SHP77 (cell line): ENCODE measurements at places on chromosomes 5 and 9.
A peak's percentile ranks its signal among the peaks of the same experiment; 100 is the strongest.

GRCh38 chr9:135671591-135672041, 8.5 kb downstream of the LCN9 start:
- no peak for DNase-seq

DNA sequence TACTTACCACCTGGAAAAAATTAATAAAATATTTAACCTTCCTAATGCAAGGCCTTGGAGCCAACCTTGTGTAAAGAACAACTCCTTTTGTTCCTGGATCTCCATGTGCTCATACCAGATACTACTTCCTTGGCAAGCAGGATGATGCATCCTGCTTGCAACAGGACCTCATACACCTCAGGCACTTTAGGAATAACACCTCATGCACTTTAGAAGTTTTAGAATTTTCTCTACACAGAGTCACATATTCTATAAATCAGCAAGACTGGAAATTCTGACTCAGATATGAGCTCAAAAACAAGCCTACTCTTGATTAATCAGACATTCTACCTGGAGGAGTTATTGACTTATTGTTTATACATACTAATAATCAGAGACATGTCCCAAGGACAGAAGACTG, 209.6 kb upstream of the CDH10 start:
- no peak for DNase-seq

GRCh38 chr5:149422366-149423048, 43.4 kb upstream of the IL17B start:
- DNase-seq = peak; percentile 63

DNA sequence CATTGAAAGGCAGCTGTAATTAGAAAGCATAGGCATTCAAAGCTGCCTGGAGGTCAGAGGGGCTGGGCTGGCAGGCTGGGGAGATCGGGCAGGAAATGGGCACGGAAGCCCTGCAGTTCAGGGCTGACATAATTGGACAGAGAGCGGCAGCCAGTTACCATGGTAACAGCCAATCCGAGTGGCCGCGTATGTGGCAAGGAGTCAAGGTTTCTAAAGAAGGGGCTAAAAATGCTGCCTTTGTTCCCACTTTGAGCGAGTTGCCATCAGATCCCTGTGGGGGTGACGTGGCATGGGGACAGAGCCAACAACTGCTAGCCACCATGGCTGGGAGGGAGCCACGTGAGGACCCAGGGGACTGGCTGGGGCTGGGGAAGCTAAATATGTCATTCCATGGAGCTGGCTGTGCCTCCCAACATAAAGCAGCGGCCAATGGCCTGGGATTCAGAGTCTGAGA, 44.7 kb upstream of the NDFIP1 start:
- DNase-seq = peak; percentile 64

DNA sequence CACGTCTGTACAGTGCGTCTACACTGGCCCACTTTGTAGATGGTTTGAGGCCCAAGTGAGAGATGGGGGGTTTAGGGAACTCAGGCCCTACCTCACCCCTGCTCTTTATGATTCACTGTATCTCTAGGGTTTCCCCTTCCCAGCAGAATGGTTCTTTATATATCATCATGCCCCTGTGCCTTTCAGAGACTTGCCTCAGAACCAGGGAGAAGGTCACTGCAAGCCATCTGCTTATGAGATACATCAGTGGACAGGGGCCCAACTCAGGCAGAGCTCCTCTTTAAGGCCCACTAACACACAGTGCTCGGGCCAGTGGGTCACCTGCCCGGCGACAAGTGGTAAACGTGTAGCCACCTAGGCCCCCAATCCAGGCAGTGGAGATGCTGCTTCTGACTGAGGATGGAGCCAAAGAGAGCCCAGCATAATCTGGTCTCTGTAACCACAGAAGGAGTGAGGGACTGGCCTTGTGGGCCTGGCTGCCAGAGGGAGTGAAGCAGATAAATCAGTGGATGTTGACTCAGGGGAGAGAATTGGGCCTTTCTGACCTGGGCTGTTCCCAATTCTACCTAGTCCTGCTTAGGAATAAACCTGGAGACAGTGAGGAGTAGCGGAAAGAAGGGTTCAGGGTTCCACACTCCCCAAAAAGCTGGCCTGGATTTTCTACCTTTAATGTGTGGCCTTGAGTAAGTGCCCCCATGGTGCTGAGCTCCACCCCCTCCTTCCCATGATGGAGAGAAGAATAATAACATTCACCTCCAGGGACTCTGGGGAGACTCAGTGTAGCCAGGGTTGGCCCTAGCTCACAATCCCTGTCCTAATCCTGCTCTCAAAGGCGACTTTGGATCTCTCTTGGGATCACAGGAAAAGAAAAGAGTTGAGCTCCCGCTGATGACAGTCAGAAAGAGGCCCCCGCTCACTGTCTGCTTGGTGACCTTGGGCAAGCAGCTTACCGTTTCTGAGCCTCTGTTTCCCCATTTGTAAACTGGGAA, 2.8 kb upstream of the DUSP1 start:
- no peak for DNase-seq
